ENCODE measurements at places on chromosomes 6 and 20.
A peak's percentile ranks its signal among the peaks of the same experiment; 100 is the strongest.

GRCh38 chr6:152404936-152405595 is 232.1 kb downstream of the SYNE1 start:
- no peak for DNase-seq

- no peak for DNase-seq
Measured at GRCh38 chr6:6614096-6614982, 25.8 kb downstream of the LY86 start.

DNA sequence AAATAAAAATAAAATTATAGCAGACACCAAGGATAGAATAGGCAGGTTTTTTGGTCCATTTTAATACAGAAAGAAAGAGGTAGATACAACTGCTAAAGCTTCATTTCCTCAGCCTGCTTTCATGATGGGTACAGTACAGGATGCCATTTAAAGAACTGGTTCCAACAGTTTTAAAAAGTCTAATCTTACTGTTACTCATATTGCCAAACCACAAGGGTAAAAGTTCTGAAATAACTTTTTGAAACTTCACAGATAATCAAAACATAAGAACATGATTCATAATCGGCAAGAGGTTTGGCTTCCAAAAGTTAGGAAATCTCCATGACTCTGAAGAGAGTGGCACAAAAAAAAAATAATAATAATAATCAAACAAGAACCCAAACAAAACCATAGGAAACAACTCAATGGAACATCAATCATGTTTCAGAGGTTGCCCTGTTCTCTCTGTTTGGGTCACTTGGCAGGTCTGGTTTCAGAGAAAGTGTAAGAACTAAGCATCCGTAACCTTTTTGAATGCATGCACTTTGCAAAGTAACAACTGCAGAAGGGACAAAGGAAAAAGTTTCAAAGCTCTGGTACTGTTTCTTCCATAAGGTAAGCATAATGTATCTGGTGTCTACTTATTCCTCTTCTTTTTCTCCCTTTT is 79.7 kb downstream of the SMLR1 start:
- DNase-seq = no peak

- DNase-seq = no peak
Measured at GRCh38 chr6:107390685-107391435, 68.5 kb downstream of the PDSS2 start.

- no peak for DNase-seq
Measured at GRCh38 chr6:5634525-5634924, 372.2 kb downstream of the NRN1 start.

DNA sequence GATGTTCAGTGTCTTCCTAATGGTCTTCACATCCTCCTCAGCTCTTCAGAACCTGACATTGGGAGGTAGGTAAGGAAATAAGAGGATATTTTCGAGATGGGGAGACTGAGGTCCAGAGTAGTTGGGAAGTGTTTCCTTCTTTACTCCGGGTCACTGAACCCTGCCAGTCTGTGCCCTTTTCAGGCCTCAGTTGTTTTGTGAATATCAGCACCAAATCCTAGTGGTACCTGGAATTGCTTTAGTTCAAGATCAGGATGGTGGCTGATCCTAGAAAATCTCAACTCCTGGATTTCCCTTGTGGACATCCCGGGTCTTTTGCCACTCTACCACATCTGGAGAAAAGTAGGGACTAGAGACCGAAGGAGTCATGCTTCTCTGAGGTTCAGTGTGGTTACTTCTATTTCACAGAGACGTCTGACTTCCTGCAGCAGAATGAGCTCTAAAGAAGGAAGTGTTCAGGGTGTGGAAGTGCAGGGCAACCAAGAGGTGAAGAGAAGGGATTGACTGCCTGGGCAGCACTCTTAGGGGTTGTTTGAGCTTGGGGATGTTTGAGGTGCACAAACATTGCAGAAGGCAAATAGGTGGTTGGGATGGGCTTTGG is 995 bp downstream of the STK4 start:
- peak; percentile 80 for DNase-seq

All from NAMALWA (cell line).